Muscle of arm (tissue), 14 donors: ENCODE measurements at places on chromosomes 12 and 14.

DNA sequence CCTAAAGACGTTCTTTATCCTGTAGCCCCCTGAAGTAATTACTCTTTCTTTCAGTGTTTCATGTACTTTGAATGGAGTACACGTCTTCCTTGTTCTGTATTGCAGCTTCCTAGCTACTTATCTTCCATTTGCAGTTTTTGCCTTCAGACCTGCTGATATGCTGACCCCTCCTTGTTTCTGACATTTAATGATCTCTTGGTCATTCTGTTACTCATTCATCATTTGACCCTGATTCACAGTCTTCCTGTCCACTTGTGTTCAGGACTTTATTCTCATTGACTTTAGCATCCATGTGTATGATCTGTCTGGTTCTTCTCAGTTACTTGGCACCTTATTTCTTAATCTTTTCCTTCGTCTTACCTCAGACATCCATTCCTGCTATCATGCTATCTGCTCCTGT lies 22.2 kb downstream of the CPSF2 start:
- no peak for DNase-seq

GRCh38 chr14:95270203-95270602 lies 49.5 kb downstream of the CLMN start:
- DNase-seq, result no peak

DNA sequence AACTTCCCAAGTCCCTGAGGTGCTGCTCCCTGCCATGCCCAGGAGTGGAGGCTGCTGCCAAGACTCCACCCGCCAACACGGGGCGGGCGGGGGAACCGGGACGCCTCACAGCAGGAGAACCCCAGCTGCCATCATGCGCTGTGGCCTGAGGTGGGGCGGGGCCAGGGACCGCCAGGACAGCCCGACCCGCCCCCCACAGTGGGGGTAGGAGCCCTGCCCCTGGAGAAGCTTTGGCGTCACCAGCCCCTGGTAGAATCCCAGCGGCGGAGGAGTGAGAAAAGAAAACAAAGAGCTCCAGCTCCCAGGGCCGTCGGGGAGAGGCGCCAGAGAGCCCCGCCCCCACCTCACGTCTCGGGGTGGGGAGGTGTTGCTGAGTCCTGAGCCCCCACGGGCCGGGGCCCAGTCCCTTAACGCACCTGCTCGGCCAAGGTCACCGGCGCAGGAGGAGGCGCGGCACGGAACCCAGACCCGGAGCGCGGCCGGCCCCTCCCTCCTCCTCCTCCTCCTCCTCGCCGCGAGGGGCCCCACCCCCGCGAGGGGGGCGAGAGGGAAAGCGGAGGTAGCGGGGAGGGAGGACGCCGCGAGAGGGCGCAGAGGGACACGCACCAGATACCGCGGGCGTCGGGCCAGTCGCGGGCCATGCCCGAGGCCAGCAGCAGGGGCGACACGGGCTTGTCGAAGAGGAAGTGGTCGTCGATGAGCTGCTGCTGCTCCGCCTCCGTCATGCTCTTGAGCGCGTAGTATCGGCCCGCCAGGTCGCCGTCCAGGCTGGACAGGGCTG lies 1.8 kb downstream of the CKB start:
- DNase-seq, result peak; percentile 76

DNA sequence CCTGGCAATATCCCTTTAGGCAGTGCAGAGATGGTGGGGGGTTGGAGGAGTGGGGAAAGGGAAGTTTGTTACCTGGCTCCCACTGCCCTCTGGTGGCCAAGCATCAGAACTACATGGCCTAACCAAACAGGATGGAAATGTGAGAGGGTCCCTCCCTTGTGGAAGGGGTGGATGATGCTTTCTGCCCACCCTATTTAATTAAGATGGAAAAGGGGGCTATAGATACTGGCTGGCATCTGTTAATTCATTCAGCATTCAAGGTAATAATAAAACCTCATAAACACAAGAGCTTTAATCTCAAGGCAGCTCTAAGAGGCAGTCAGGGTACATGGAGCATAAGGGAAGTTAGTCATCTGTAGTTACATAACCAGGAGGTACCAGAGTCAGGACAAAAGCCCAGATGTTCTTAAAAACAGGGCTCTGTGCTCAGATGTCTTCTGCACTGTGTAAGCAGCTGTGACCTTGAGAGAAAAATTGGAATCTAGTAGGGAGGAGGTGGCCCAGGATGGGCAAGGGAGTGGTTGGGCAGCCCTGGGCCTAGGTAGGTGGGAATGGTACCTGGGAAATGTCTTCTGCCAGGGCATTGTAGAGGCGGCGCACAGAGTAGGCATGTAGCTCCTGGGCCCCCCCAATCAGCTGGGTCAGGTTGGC lies 4.6 kb downstream of the AP1G2 start:
- no peak for DNase-seq

GRCh38 chr12:88448337-88448915 lies 131.8 kb downstream of the KITLG start:
- DNase-seq, result no peak

DNA sequence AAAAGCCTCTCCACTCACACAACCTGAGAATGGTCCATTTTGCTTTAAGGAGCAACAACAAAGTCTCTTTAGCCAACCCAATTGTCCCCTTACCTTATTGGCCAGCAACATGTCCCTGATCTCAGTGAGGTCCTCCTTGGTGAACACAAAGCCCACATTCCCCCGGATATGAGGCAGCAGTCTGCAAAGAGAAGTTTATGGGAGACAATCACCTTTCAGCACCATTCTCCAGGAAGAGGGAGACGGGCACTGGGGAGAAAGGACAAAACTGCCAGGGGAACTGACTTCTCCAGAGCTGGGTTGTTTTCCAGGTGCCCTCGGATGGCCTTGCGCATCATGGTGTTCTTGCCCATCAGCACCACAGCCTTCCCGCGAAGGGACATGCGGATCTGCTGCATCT lies 1.9 kb downstream of the RPLP0 start:
- DNase-seq, result no peak

DNA sequence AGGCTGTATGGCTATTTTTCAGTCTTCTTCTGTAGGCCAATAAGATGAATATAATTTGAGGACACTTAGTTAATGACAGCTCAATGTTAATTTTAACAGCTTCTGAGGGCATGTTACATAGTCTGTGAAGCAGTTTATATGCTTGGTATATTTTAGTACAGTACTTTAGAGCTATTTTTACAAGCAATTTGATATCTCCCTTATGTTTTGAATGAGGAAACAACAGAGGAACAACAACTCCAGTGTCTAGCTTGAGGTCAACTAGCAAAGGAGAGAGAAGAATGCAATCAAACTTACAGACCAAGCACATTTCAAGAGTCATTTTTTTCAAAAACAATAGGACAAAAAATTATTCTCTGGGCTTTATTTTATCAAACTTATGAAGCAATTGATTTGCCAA lies 469.1 kb upstream of the DCN start:
- no peak for DNase-seq

GRCh38 chr14:102991376-102991775 lies 66.0 kb downstream of the CDC42BPB start:
- DNase-seq, result no peak

- no peak for DNase-seq
Measured at GRCh38 chr12:64220046-64220445, 2.0 kb downstream of the KICS2 start.

- DNase-seq, result no peak
Measured at GRCh38 chr14:96197969-96198368, 6.7 kb upstream of the BDKRB2 start.

- no peak for DNase-seq
Measured at GRCh38 chr12:12717586-12718380, 615 bp downstream of the CDKN1B start.

GRCh38 chr12:89436062-89436461 lies 83.8 kb upstream of the DUSP6 start:
- DNase-seq, result no peak

DNA sequence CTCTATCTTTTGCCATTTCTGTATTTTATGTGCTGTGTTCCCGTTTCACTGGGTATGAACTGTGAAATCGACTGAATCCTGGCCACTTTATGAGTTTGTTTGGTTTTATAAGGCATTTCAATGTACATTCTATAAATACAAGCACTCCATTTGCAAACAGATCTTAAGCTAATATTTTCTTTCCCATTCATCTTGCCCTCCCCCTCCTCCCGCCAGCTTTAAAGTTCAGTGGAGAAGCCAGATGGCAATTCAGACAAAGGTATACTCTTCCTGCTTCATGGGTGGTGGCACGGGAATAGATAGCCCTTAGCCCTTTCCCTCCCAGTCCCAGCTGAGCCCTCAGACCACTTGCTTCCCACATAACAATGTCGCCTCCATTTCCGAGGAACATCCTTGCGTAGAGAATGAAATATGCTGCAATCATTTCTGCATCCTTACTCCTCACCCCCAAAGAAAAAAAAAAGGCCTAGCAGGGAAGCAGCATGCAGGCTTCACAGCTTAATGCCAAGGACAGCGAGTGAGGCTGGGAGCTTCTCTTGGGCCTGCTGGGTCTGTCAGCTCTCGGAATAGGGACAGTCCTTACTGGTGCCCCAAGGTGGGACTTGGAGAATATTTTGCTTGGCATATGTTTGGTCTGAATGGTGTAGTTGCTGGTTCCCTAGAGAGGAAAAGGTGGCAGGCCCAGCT lies 52.8 kb upstream of the SRSF5 start:
- no peak for DNase-seq

- DNase-seq, result no peak
Measured at GRCh38 chr12:88418856-88419497, 161.3 kb downstream of the KITLG start.

- DNase-seq, result no peak
Measured at GRCh38 chr14:37641117-37641516, 45.7 kb downstream of the TTC6 start.

GRCh38 chr12:62631471-62632410 lies 165.1 kb downstream of the MON2 start:
- DNase-seq, result peak; percentile 70

GRCh38 chr14:106488291-106488690 lies 961.9 kb downstream of the TMEM121 start:
- DNase-seq, result no peak

- DNase-seq, result no peak
Measured at GRCh38 chr14:36241183-36241582, 64.7 kb upstream of the PTCSC3 start.

GRCh38 chr12:46298261-46298660 lies 29.4 kb upstream of the SLC38A1 start:
- DNase-seq, result no peak

GRCh38 chr12:118073768-118074167 lies 12.8 kb upstream of the WSB2 start:
- DNase-seq, result no peak

GRCh38 chr12:6778217-6778573 lies 5.9 kb downstream of the LAG3 start:
- DNase-seq, result no peak

DNA sequence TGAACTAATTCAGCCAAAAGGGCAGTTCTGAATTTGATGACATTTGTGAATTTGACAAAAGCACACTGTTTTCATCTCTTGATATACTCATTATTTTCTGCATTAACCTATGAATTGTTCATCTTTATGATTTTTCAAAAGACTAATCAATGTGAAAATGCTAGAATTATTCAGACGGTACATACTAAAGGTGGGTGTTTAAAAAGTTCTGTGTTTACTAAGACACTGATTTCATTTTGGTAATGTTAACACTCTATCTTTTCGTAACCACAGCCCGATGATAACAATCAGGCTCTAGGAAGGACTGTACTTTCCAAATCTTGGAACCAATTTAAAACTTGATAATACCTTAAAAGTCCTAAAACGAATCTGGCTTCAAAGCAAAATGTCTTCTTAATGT lies 9.4 kb downstream of the AKAP5 start:
- DNase-seq, result no peak

DNA sequence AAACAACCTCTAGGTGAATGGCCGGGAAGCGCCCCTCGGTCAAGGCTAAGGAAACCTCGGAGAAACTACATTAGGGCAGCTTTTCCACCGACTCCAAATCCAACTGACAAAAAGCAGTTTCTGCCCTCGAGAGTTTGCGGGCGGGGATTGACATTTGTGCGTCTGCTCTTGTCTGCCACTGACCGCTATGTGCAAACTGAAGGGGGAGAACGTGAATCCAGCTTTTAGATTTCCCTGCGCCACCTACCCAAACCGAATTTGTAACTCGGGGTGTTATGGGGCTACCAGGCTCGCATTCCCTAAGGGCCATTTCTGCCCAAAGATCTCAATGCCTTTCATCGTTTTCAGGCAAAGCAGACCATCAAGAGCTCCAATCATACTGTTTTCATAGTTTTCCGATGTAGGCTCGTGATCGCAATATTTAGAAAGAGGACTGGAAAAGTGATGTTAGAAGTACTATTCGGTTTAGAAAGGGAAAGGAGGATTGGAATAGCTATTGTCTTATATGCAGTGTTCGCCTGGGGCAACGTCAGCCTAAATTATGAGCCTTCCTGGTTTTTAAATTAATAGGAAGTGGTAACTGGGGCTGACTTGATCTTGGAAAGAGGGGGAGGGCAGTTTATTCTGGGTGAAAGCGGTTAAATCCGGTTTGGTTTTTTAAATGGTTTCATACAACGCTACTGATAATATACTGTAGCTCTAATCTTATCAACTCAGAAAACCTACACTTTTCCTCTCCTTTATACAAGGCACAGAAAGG lies 45.4 kb downstream of the BCAT1 start:
- DNase-seq, result peak; percentile 38

DNA sequence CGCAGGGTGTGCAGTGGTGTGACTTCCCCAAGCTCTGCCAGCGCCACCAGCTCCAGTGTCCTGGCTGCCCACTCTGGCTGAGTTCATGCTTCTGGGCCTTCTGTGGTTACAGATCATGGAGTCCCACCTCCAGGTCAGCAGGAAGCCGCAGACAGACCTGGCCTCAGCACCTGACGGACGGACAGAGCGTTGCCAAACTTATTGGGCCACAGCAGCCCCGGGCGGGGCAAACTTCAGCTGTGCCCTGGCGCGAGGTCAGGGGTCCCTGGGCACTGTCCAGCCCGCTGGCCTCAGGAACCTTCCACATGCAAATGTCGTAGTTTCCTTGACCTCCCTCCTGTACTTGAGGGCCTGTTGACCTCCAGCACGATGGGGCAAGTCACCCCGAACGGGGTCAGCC lies 11.2 kb downstream of the GPR132 start:
- no peak for DNase-seq

DNA sequence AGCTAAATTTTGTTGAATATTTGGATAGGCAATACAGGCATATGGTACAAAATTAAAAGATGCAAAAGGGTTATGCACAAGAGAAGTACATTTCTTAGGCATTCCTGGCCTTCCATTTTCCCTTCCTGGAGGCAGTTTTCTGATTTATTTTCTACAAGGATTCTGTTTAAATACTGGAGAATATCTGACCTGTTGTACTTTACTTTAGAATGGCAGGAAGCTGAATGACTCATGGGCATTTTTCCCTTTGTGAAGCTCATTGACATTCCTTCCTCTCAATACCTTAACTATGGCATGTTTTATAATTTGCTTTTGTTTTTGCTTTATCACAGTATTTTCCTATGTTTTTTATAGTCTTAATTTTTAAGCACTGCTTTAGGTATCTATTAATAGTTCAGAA lies 62.7 kb downstream of the RCOR1 start:
- DNase-seq, result no peak

DNA sequence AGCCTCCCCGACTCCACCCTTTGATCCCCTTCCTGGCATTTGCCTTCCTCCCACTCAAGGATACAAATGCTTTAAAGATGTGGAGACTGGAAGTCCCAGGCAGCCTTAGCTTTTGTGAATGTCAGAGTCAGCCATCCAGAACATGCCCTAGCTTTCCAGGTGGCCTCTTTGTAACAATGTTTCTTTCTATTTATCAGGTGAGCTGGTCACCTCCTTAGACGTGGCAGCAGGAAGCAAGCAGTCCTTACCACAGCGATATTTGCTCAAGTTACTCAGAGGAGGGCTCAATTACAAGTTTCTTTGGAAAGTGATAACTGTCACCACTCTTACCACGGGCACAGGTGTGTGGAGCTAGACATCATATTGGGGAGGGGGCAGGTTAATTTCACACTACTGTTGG lies 4.9 kb downstream of the GALNT6 start:
- DNase-seq, result no peak

- DNase-seq, result no peak
Measured at GRCh38 chr12:109273354-109273753, 35.7 kb downstream of the FOXN4 start.
